ENCODE measurements at places on chromosomes 16 and 17.

DNA sequence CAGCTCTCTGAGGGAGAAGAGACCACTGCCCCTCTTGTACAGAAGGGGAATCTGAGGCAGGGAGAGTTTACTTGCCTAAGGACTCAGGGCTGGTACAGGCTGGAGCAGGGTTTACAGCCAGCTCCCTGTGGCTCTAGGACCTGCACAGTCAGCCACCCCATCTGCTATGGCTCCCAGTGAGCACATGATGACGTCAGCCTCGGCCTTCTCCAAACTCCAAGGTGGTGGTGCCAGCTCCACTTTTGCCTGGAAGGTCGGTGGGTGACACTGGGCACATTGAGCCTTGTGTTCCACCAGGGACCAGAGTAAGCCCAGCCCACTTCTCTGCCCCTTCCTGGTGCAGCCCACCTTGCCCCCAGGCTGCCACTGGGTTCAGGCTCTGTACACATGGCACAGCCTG is 202.2 kb downstream of the ENGASE start:
- no peak for DNase-seq

GRCh38 chr16:46650254-46650623 is 29.1 kb upstream of the SHCBP1 start:
- no peak for DNase-seq

DNA sequence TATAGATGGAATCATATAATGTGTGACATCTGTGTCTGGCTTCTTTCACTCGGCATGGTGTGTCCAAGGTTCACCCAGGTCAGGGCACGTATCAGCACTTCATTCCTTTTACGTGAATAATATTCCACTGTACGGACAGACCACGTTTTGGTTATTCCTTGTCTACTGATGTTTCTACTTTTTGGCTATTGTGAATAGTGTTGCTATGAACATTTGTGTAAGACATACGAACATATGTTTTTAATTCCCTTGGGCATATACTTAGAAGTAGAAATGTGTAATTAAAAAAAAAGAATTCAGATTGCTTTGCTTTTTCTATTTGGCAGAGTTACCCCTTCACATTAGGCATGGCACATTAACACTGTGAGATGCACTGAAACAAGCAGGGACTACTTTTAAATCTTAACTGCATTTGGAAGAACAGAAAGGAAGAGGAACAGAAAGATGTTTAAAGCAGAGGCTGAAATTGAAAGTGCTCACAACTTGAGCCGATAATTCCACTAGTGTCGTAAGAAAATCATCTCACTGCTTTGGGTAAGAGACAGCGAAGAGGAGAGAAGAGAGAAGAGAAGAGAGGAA is 105.3 kb downstream of the VPS53 start:
- no peak for DNase-seq

GRCh38 chr16:50731989-50732832 is 9.7 kb upstream of the CYLD start:
- no peak for DNase-seq

DNA sequence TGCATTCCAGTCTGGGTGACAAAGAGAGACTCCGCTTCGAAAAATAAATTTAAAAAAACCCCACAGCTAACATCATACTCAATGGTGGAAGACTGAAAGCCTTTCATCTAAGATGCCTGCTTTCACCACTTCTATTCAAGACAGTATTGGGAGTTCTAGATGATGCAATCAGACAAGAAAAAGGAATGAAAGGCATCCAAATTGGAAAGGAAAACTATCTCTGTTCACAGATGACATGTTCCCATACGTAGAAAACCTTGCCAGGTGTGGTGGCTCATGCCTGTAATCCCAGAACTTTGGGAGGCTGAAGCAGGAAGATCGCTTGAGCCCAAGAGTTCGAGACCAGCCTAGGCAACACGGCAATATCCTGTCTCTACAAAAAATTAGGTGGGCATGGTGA is 31.1 kb downstream of the RANBP10 start:
- no peak for DNase-seq

- no peak for DNase-seq
These were observed 172.4 kb downstream of the ABCA8 start for GRCh38 chr17:68782789-68783188.

DNA sequence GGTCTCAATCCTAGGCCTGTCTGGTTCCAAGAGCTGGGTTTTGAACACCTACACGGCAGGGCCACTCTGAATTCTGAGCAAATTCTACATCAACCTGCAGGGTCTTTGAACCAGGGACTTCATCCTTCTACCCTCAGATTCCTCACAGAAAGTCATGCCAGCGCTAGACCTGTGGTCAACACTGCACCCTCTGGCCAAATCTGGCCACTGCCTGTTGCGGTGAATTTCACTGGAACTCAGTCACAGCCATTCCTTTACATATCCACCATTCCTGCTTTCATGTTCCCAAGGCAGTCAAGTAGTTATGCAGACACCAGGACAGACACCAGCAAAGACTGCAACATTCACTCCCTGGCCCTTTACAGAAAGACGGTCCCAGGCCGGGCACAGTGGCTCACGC is 144.6 kb downstream of the C16orf95 start:
- DNase-seq: no peak

GRCh38 chr17:82693168-82693867 is 5.2 kb downstream of the RAB40B start:
- DNase-seq: no peak

- DNase-seq: no peak
These were observed 31.4 kb downstream of the EPN2 start for GRCh38 chr17:19268611-19269010.

- DNase-seq: no peak
These were observed 379.2 kb upstream of the ERCC4 start for GRCh38 chr16:13540771-13541170.

DNA sequence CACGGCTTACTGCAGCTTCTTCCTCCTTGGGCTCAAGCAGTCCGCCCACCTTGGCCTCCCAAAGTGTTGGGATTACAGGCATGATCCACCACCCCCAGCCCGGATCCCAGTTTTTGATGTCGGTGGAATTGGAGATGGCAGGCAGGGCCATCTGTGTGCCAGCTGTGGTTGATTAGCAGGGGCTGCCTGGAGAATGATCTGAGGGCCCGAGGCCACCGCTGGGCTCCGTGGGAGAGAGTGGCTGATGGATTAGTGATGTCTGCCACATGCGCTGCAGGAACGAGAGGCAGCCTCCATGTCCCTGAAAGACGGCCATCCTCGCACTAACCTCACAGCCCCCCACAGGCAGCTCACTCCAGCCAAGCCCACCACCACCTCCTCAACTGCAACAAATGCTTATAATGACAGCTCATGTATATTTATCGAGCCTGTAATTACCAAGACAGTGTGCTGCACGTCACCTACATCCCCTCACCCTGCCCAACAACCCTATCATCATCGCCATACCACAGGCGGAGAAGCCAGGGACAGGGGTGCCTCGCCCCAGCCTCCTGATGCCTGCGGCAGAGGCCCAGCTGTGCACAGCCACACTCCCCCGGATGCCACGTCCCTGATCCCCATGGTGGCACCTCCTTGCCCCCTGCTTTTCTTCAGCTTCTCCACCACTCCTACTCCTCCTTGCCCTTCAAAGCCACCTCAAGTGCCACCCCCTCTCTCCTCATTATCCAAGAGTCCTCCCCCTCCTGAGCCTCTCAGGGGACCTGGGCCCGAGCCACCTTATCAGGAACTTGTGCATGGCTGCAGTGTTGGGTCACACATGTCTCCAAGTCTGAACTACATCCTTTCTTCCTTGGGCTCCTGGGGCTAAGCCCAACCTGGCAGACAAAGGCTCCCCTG is 33.2 kb downstream of the ACTG1 start:
- DNase-seq: no peak

Data from brain pericyte (primary cell).